ENCODE measurements at places on chromosomes 1 and 21.

DNA sequence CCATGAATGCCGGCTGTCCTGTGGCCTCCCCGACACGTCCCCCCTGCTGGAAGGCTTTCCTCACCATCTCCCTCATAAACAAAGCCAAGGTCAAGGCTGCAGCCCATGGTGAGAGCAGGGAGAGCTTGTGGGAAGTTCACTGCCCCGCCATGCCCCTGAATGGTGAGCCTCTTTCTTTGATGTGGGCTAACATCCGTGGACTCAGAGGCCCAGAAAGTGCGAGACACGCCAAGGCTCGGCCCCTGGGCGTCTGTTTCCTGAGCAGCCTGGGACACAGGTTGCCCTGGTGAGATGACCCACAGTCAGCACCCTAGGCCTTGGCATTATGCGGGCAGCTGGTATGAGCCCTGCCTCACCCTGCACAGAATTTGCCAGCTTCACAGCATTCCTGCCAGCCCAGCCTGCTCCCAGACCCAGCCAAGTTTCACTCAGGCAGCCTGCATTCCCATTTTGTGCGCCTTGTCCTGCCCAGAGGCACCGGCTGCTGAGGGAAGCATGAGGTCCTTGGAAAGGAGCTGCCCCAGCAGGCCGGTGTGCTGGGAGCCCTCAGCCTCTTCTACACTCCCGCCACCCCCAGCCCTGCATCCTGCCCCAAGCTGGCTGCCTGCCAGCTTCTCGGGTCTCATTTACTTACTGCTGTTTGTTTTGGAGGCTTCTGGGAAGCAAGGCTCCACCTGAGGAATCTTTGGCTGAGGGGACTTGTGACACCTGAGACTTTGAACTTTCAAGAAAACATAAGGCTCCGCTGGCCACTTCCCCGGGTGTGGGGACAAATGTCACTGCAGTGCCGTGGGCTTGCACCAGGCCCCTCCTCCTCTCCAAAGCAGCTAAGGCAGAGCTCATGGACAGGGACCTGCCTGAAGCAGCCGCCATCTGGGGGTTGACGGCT lies 31.9 kb downstream of the NEK2 start:
- peak; percentile 62 for ATAC-seq

- no peak for ATAC-seq
These were observed 73.5 kb upstream of the RUNX3 start for GRCh38 chr1:25003457-25004190.

DNA sequence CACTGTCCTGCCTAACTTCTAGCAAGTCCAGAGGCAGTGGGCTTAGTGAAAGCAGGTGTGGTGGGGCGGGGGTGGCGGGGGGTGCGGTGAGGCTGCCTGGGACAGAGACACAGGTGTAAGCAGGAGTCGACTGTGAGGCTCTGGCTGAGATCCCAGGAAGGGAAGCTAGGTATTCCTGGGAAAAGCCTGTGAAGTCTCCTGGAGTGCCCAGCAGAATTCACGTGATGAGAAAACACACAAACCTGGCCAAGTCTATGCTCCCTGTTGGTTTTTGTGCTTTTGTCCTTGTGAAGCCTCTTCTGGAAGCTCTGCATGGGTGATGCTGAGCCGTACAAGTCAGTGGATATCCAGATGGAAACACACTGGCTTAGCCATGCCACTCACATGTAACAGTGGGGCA lies 5.3 kb downstream of the GALNT2 start:
- no peak for ATAC-seq

DNA sequence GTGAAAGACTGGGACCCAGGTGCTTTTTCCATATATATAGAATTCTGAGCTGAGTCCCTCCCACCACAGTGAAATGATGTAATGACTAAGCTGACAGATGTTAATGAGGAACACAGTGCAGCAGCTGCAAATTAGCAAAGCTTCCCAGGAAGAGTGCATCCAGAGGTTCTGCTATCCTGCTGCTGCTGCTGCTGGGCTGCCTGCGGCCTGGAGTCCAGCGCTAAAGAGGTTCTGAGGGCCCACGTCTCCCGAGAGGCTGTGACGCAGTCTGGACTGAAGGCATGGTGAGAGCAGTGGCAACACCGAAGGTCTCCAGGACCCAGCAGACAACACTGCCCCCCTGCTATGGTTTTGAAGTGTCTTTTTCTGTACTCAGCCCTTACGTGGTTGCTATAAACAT lies 63.9 kb downstream of the URB2 start:
- no peak for ATAC-seq

GRCh38 chr1:198096390-198096789 lies 60.4 kb upstream of the NEK7 start:
- no peak for ATAC-seq

DNA sequence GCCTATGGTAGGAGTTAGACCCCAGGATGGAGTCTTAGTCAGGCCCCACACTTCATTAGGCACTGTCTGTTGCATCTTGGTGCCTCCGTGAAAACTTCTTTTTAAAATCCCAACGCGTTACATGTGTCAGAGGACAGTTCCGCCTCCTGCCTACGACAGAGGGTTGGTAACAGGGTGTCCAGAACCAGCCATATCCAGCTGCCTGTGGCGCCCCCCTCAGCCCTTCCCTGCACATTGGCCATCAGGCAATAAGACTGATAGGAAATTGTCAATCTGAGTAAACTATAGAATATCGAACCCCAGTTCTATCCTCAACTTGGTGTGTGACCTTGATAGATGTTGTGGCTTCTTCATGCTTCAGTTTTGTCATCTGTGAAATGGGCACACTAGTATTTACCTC lies 108.6 kb upstream of the CSF3R start:
- ATAC-seq, result no peak

GRCh38 chr1:41192456-41193178 lies 49.5 kb downstream of the SCMH1 start:
- ATAC-seq, result no peak

- no peak for ATAC-seq
These were observed 37.7 kb downstream of the COQ8A start for GRCh38 chr1:226977643-226978431.

DNA sequence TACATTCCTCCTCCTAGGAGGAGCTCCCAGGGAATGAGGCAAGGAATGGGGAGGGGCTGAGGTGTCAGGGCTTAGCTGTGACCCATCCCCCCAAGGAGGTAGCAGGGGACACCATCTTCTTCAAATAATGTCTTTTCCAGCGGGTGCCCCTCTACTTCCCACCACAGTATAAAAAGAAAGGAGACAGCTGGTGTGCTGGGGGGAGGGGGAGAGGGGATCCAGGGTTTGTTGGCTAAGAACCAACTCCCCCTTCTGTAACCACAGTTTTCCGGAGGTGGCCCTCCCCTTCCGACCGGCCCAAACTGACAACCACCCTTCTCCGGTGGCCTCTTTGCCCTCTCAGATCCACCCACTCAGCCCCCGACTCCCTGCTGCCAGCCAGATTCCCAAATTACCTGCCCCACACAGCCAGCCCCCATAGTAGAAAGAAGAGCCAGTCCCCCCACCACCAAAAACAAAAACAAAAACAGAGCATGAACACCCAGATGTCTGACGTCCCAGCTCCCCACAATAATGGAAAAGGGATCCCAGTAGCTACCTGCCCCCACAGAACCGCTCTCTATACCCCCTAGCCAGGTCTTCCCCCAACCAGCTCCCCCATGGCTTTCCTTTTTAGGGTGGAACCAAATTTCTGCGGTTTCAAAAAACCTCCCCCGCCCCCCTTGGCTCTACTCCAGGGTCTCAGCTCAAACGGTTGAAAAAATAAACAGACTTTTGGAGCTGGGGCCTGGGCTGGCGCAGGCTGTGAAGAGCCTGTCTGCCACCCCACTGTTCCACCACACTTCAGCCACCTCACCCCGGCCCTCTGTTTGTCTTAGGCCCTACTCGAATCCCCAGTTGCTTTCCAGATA lies 2.1 kb downstream of the ARHGEF2 start:
- ATAC-seq, result peak; percentile 18

DNA sequence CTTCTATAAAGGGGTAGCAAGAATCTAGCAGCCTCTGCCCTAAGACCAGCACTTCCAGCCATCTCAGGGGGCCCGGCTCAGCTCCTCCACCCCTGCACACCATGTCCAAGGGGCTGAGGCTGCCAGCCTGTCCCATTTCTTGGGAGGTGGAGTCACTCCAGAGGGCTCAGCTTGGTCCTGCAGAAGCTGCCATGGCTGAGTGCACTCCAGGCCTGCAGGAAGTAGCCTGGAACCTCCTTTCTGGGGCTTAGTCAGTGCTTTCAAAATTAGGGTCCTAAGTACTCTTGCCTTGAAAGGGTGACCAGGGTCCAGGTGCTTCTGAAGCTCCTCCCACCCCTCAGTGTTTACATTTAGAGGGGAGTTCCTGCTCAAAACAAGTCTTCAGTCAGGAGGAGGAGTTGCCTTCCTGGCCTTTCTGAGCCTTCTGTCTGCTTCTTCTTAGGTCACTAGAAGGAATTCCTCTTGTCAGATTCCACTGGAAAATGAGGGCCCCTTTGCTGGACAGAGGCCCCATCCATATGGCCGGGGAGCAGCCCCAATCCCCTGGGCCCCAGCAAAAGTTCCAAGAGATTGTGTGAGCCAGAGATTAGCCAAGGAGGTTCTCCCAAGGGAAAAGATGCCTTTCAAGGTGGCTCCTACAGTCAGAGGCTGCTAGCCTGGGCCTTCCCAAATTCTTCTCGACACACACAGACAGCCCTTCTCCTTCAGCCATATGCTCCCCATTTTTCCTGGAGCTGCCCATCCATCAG lies 128.1 kb upstream of the VAMP3 start:
- ATAC-seq, result no peak

DNA sequence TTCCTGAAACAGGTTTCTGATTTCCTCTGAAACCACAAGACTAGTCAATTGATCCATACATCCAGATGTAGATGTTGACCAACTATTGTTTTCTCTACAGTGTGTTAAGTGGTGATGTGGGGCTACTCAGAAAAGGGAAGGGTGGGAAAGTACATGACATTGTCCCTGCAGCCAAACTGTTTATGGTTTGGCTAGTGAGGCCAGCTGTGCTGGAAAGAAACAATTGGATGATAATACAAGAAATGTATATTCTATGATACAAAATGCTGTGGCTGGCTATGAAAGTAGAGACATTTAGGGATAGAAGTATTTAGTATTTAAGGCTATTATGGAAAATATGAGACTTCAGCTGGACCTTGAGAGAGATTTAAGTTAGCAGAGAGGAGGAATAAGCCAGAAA lies 244.5 kb downstream of the ADGRL2 start:
- no peak for ATAC-seq

DNA sequence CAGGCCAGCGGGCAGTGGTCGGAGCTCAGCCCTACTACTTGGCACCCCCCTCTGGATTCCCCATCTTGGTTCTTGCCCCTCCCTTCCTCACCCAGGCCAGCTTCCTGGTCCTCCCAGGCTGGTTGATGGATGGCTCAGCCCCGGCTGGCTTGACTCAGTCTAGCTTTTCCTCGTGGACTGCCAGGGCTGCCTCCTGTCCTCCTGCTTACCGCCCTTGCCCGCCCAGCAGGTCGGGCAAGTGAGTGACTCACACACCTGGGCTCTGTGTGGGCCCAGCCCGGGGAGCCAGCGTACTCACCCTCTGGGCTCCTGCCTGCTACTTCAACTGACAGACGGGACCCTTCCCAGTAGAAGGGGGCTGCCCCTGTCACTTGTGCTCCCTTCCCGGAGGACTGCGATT lies 19.5 kb upstream of the ARHGEF10L start:
- peak; percentile 37 for ATAC-seq

GRCh38 chr1:151809290-151809984 lies 4.2 kb upstream of the LINGO4 start:
- no peak for ATAC-seq

GRCh38 chr1:45752441-45753052 lies 2.1 kb upstream of the IPP start:
- no peak for ATAC-seq

- peak; percentile 70 for ATAC-seq
These were observed 34.7 kb downstream of the CELF3 start for GRCh38 chr1:151681923-151682322.

GRCh38 chr21:33682992-33683627 lies 40.8 kb downstream of the ITSN1 start:
- peak; percentile 78 for ATAC-seq

GRCh38 chr1:98045767-98046641 lies 125.2 kb upstream of the DPYD start:
- peak; percentile 37 for ATAC-seq

DNA sequence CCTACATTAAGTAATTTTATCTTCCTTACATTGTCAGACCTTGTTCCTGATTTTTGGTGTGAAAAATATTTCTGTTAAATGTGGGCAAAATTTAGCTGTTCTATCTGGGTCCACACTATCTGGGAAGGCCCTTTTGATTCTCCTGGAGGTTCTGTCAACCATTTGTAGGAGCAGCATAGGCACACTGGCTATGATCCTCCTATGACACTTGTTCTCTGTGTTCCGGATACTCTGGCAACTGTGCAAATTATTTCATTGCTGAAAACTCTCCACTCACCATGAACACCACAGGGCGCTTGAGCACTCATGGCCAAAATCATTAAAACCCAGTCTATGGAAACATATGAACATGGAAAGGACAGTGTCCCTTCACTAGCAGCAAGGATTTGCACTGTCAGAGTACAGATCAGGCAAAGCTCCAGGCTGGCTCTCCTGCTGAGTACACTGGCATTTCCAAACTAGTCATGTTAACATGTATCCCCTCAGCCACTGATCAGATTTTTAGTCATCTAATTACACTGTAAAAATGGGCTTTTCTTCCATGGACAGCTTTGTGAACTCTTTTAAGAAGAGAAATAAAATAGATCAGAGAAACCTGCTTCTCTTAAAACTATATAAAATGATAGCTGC lies 43.9 kb upstream of the SGIP1 start:
- ATAC-seq, result peak; percentile 73

GRCh38 chr21:21210552-21210951 lies 212.3 kb downstream of the NCAM2 start:
- no peak for ATAC-seq

Measured in SK-N-SH treated with all-trans-retinoic acid at 6 μM for 48 hours (cell line).